Thymus (tissue), 14 donors: ENCODE measurements at places on chromosomes 3 and 15. TPM values are rescaled to one million over a fixed set of nuclear protein-coding genes. Genes with fewer than 3 reads are reported as not detected.

ITIH3 gene
- total RNA-seq = 0.24 TPM

- no peak for DNase-seq
Measured at GRCh38 chr3:53513556-53514190, 19.3 kb downstream of the CACNA1D start.

DNA sequence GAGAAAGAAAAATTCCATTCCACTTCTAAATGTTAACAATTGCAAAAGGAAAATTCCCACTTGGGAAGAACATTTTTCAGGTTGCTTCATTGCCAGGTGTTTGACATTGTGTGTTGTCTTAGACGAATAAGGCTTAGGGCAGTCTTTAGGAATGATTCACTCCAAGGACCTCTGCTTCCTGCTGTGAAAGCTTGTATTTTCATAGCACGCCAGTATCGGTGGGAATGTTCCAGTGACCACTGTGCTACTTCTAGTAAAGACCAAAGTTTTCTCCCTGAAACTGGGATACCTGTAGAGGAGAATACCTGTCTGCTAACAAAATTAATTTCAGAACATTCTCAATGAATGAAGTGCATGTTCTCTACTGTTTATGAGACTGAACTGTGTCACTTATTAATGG is 64.1 kb downstream of the CDIN1 start:
- no peak for DNase-seq

- no peak for DNase-seq
Measured at GRCh38 chr3:188113756-188114155, 40.2 kb upstream of the LPP start.

- no peak for DNase-seq
Measured at GRCh38 chr3:3628676-3629328, 170.4 kb upstream of the LRRN1 start.
